Activated CD4-positive, alpha-beta T cell treated with anti-CD3 and anti-CD28 coated beads for 4 hours (primary cell): ENCODE measurements at places on chromosomes 2 and 18.

DNA sequence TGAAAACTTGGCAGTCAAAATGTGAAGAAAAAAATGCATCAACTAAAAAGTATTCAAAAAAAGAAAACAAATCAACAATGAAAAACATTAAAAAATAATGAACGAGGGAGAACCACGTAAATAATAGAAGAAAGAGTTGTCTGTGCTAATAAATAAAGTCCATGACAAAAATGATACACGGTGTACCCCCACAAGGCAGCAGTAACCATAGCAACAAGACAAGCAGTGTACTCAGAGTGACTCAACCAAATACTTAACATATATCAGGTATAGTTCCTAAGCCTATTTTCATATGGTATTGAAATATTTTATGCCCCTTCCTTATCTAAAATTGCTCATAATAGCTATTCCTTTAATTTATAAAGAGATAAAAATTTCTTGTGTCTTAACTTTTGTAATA is 162.3 kb upstream of the TMEM200C start:
- no peak for DNase-seq

GRCh38 chr2:99504844-99505584 is 15.2 kb upstream of the REV1 start:
- no peak for DNase-seq

DNA sequence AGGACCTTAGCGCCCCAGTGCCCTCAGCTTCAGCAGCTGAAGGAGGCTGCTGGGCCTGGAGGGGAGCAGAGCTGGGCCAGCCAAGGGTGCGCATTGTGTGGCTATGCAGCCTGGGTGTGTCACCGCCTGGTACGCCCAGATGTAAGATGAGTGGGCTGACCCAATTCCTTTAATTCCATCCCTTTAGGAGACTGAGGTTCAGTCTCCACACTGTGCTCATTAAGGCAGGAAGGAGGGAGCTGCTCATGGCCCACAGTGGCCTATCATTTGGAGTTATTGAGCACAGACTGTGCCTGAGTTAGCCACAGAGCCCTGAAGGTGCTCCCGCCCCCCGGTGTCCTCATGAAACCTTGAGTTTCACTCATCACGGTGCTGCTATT is 194.1 kb upstream of the GLI2 start:
- no peak for DNase-seq

GRCh38 chr18:10249801-10250200 is 204.6 kb upstream of the APCDD1 start:
- no peak for DNase-seq

- no peak for DNase-seq
Observed at GRCh38 chr2:230893841-230894781, 29.4 kb downstream of the ITM2C start.

DNA sequence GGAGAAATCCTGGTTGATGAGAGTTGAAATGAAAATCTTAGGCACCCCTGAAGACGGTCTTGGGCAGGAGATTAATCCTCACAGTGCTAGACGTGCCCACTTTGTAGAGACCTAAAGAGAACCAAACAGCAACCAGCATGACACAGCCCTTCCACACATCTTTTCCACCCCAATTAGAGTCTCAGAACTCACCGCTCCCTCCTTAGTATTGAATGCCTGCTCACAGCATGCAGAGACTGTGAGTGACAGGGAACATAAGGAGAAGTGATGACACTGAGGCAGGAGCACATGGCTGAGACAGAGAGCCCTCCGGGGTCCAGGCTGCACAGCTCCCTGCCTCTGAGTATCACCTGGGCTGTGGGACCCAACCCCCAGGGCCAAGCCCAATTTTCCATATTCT is 367.6 kb downstream of the EIPR1 start:
- no peak for DNase-seq
